ENCODE measurements at places on chromosomes 12 and 14.

GRCh38 chr12:110579535-110580253 is 3.4 kb downstream of the PPTC7 start:
- DNase-seq, result no peak

DNA sequence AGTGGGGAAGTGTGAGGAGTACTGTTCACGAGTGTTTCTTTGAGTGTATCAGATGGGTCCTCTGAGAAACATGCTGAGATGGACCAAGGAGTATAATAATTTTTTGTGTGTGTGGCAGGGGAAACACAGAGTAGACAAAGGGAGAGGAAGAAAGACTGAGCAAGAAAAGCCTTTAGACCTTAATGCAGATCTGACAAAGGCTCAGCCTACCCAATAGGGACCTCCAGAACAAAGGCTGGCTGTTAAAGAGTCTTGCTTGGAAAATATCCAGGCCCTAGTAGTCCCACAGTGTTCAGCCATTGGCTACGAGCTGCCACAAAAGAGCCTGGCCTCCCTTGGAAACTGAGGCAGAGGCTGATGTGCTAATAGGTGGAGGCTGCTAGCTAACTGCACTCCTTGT is 13.5 kb downstream of the COQ5 start:
- DNase-seq, result no peak

DNA sequence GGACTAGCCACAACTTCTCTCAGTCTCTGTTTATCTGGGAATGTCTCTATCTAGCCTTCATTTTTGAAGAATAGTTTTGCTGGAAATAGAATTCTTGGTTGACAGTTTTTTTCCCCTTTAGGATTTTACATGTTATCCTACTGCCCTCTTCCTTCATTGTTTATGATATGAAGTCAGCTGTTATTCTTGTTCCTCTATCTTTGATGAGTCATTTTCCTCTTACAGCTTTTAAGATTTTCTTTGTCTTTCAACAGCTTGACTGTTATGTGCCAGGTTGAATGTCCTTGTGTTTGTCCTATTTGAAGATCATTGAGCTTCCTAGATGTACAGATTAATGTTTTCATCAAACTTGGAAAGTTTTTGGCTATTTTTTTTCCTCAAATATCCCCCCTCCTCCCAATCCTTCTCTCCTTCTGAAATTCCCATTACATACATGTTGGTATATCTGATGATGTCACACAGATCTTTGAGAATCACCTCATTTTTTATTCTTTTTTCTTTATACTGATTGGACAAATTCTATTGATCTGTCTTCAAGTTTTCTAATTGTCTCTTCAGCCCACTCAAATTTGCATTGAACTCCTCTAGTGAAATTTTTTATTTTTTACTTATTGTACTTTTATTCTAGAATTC is 4.5 kb upstream of the GOLGA5 start:
- no peak for DNase-seq

- no peak for DNase-seq
Observed at GRCh38 chr14:89243741-89244140, 173.3 kb downstream of the FOXN3 start.

DNA sequence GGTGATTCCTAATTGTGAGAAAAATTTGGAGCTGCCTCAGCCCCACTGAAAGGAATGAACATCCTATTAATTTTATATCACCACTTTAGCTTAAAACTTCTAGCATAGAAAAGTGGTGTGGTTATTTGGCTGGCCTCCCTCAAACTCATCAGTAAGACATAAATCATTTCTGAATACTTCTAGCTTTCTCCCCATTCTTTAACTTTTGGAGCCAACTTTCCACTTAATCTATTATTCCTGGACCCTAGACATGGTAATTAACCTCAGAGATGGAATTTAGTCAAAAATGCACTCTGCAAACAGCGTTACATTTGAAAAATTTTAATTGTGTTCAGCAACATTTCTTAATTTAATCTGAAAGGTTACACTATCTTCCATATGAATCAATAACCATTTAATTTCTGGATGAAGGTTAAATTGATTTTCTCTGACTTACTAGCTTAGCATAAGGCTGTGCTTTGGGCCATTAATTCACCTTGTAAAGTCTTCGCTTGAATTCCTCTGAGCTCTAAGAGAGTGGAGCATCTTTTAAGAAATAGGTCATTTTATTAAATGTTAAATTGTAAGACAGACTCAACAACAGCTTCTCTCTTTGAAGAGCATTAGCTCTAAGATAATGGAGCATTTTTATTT is 753.6 kb upstream of the STXBP6 start:
- DNase-seq, result no peak

GRCh38 chr12:110028323-110028722 is 20.0 kb downstream of the C12orf76 start:
- DNase-seq, result no peak

DNA sequence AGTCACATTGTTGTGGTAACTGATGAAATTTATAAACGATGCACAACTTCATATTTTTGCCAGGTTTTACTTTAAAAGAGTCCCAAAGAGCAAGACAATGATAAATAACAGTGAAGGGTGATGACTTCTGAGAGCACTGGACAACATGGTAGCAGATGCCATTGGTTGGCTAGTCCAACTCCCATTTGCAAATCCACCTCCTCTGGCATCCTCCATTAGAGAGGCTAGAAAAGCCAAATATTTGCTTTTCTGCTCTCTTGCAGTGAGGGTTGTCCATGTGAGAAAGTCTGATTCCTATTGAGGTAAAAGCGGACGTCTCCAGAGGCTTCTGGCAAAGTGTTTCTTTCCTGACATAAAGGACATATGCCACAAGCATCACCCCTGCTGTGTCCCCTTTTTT is 89.6 kb upstream of the BMP4 start:
- DNase-seq, result no peak

- no peak for DNase-seq
Observed at GRCh38 chr14:101553931-101554330, 7.4 kb upstream of the DIO3 start.

DNA sequence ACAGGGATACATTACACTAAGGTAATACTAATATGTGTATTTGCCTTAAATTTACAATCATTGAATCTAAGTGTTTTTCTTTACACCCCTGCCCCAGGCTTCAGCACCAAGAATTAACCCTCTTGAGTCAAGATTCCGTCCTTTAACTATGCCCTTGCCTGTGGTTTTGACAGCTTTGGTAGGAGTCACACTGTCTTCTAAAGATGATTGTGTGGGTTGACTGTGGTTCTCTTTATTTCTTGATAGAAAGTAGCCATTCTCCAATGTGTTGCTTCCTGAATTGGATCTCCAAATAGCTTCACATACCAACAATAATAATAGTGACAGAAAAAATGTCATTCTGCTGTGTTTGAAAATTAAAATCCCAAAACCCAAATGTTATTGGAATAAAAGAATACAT is 3.6 kb downstream of the CLEC7A start:
- DNase-seq, result no peak

- DNase-seq, result peak; percentile 44
Observed at GRCh38 chr12:95943330-95943842, at the start of gene AMDHD1. AMDHD1 (plus strand) TSS chr12:95943331; CDS start chr12:95943399, 68 bp downstream.

GRCh38 chr14:88503754-88504406 is 50.9 kb downstream of the PTPN21 start:
- no peak for DNase-seq

DNA sequence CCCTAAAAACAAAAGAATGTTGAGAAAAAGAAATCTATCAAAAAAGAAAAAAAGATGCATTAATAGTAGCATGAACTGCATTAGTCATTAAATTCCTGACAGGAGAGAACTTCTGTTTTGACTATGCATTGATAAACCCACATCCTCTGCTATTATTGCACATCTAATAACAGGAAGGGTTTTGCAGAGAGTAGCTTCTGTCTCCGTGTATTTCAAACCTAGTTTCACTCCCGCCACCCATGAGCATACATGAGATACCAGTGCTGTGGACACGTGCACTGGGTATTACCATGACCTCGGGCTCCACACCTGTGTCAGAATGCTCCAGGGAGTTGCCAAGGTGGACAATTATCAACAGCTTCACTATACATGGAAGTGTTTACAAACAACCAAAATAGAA is 449.1 kb upstream of the SOX5 start:
- DNase-seq, result no peak

DNA sequence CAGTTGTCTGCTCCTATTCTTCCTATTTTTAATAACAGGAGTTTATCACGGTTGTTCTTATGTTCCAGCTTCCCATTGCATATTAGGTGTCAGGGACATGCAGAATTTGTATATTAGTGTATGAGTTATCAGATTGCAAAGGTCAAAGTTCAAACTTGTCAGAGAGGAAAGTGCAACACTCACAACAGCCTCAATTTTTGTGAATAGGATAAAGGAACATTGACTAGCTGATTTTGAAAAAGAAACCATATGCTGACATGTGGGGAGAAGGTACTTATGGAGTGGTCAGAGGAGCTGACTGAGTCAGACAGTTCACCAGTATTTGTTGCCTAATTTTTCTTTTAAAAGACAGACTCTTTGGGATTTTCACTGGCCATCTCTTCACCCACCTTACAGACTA is 222.1 kb downstream of the C12orf50 start:
- DNase-seq, result no peak

- DNase-seq, result no peak
Observed at GRCh38 chr12:94112121-94112520, 36.3 kb upstream of the PLXNC1 start.

- DNase-seq, result no peak
Observed at GRCh38 chr12:2248901-2249381, 196.2 kb downstream of the CACNA1C start.

- DNase-seq, result no peak
Observed at GRCh38 chr12:46005151-46005797, 14.9 kb upstream of the SCAF11 start.

DNA sequence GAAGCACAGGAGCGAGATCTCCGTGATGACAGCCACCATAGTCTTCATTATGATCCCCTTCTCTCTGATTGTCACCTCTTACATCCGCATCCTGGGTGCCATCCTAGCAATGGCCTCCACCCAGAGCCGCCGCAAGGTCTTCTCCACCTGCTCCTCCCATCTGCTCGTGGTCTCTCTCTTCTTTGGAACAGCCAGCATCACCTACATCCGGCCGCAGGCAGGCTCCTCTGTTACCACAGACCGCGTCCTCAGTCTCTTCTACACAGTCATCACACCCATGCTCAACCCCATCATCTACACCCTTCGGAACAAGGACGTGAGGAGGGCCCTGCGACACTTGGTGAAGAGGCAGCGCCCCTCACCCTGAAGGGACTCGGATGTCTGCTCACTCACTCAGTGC is 775 bp downstream of the OR10P1 start:
- DNase-seq, result peak; percentile 30

- DNase-seq, result no peak
Observed at GRCh38 chr14:53715193-53715721, 241.4 kb downstream of the BMP4 start.

DNA sequence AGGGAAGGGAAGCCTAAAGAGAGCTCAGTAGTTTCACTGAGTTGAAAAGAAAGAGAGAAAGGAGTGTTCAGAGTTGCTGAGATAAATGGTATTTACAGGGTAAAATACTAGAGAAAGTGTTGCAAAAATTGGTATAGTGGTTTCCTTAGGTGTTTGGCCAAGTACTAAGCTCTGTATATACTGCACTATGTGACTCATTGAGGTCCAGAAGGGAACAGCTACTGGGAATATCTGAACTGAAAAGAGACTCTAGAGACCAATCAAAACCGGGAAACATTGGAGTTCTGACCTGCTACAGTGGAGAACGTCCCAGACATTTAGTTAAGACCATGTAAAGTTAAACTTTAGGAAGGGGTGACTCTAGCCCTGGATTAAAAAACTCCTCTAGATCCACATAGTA is 42.7 kb upstream of the ALX1 start:
- no peak for DNase-seq

GRCh38 chr14:56733396-56733795 is 76.9 kb downstream of the OTX2 start:
- DNase-seq, result no peak

GRCh38 chr14:26935733-26936132 is 337.9 kb upstream of the NOVA1 start:
- no peak for DNase-seq

GRCh38 chr12:99154216-99154982 is 493.2 kb upstream of the GARIN6 start:
- DNase-seq, result no peak

DNA sequence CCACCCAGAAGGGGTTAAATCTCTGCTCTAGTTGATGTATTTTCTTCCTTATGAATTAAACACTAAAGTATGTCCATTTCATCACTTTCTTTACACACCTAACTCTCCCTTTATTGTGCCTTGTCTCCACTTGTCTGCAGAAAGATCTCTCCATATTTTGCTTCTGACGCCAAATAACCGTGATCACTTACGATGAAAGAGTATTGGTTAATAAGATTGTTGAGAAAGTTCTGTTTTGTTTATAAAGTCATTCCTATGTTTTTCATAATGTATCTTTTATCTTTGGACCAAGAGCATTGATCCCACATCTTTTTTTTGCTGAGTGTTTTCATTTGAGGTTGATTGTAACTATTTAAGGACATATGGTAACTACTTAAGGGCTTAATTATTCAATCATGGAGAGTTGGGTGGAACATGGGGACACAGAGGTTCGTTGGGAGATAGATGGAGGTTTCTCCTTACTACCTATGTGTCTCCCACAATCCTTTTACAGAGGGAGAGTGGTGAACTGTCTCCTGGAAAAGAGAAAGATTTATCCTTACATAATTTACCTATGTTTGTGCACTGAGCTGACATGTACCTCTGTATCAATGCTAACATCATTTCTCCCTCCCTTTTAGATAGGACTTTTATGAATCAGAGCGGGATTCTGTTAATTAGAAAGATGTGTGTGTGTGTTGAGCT is 120.7 kb upstream of the SLC38A2 start:
- DNase-seq, result no peak

- DNase-seq, result no peak
Observed at GRCh38 chr12:121279071-121279375, 17.5 kb downstream of the CAMKK2 start.

DNA sequence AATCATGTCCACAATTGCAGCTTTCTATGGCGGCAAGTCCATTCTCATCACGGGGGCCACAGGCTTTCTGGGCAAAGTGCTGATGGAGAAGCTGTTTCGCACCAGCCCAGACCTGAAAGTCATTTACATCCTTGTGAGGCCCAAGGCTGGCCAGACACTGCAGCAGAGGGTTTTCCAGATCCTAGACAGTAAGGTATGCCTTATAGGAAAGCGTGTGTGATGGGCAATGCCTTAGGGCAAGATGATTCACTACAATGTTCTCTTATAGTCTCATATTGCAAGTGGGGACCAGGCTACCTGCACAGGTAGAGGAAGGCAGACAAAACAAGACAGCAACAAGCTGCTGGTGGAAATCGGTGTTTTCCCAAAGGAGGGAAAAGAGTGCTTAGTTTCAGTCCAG is 110.5 kb downstream of the ERGIC2 start:
- DNase-seq, result no peak

- DNase-seq, result peak; percentile 48
Observed at GRCh38 chr12:119544765-119545625, 48.6 kb upstream of the TMEM233 start.

Data from CD4-positive, alpha-beta T cell treated with Interleukin-6 at 100 ng/mL for 8 hours (primary cell).